Stimulated activated CD8-positive, alpha-beta memory T cell treated with anti-CD3 and anti-CD28 coated beads, Interleukin-15, amount 100 ng/mL, for 1 hour (primary cell): ENCODE measurements at places on chromosomes 7 and 10.

DNA sequence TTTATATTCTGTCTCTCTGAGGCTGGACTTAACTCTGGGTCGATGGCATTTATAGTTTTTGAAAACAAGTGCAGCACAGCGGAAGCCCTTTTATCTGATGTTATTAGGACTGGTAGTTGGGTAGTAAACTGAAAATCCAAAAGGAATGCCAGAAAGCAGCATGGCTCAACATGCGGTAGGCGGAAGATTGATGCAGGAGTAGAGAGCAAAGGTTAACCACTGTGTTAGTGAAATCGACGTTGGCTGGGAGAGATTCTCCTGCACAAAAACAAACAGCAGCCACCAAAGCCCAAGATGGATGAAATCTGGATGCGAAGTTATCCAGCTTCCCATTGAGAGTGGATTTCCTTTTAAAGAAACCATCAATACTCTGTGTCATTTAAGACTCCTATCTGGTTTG is 54.5 kb upstream of the EMX2 start:
- no peak for DNase-seq

GRCh38 chr7:22400936-22401553 is 44.1 kb upstream of the RAPGEF5 start:
- no peak for DNase-seq

GRCh38 chr10:25661632-25662031 is 272.4 kb upstream of the MYO3A start:
- no peak for DNase-seq

DNA sequence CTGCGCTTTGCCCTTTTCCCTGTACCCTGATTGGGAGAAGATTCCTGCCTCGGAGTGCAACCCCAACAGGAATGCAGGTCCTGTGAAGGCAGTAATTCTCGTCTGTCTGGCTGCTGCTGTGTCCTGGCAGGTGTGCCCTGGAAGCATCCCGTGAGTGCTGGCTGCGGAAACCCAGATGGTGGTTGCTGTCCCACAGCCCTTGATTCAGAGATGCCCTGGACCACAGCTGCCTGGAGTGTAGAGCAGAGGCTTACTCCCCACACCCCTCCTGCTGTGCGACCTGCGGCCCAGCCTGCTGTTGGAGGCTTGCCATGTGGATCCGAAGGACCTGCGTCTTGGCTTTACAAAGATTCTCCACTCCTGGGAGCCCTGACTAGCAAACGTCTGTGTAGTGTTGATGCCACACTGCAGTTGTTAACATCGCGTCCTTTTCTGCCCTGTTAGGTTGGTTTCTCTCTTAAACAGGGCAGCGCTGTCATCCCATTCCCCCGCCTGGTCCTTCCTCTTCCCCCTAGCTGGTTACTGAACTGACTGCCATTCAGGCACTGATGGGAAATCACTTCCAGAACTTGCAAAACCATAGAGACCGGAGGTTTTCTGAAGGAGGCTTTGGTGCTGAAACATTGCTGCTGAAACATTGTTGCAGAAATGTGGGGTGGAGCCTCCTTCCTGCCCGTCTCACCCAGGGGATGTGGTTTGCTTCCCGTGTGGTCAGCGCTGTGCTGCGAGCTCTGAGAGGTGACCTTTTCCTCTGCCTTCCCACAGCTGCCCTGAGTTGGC is 53.3 kb downstream of the DNAJB6 start:
- no peak for DNase-seq

DNA sequence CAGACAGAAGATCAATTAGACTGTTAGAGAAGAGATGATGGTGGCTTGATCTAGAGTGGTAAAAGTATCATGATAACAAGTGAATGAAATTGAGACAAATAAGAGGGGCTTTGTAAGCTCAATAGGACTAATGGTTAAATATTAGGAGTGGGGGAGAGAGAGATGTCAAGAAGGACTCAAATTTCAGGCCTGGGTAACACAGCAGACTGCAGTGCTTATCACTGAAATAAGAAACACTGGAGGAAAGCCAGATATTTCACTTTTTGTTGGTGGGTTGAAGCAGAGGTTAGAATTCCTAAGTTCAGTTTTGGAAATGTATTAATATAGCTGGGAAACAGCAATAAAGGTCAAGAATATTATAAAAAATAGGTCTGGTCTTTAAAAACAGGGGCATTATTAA is 74.6 kb downstream of the ORC5 start:
- no peak for DNase-seq

DNA sequence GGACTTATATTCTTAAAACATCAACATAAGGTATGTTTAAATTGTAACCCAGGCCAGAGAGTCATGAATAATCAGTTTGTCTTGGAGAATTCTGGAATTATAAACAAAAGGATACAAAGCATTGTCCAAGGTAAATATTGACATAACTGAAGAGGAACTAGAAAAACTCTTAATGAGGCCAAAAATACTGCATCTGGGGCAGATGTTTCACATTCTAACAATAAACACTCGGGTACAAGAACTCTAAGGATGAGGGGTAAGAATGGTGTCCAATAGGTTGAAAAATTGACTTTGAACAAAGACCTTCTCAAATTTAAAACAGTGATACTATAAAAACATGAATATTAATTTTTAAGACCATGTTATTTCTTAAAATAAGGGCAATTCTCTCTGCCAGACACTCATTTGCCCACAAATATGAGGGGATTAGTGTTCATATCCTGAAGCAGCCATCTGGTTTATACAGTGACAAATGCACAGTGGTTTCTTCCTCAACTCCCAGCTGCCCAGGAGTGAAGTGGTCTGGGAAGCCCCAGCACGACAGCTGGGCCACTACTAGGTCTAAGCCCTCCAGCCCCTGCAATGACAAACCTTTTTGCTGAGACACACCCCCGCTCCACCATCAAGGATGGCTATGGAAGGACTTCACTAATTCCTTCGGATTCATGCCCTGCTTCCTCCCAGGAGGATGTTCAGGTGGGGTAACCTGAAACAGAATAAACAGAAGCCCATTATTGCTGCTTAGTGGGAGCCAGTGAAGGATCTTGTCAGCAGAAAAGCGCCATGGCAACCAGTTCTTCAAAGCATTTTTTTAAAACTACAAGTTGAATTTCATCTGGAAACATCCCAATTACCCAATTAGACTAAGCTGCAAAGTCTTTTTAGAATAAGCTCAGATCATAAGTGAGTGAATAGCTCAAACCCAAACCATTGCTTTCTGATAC is 107.5 kb upstream of the ARID5B start:
- DNase-seq: no peak

DNA sequence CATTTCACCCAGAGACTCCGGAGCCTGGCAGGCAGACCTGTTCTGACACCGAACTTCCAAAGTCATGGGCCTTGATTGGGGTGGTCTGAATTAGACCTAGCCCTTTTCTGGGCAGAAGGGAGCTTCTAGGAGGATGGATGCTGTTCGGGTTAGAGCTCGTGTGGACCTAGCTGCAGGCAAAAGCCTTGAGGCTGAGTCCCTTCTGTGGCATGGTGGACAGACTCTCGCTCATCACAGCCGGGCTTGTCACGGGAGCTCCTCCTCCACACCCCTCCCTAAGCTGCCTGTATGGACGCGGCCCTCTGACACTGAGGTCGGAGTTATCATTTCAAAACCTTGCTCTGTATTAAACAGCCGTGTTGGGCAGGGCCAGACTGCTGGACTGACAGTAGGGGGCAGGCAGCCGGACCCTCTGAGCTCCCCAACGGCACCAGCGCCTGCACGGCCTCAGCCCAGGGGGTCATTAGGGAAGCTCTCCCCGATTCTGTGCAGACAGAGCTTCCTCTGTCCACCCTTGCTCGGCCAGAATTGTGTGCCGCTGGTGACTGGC is 2.2 kb downstream of the IRF5 start:
- no peak for DNase-seq

DNA sequence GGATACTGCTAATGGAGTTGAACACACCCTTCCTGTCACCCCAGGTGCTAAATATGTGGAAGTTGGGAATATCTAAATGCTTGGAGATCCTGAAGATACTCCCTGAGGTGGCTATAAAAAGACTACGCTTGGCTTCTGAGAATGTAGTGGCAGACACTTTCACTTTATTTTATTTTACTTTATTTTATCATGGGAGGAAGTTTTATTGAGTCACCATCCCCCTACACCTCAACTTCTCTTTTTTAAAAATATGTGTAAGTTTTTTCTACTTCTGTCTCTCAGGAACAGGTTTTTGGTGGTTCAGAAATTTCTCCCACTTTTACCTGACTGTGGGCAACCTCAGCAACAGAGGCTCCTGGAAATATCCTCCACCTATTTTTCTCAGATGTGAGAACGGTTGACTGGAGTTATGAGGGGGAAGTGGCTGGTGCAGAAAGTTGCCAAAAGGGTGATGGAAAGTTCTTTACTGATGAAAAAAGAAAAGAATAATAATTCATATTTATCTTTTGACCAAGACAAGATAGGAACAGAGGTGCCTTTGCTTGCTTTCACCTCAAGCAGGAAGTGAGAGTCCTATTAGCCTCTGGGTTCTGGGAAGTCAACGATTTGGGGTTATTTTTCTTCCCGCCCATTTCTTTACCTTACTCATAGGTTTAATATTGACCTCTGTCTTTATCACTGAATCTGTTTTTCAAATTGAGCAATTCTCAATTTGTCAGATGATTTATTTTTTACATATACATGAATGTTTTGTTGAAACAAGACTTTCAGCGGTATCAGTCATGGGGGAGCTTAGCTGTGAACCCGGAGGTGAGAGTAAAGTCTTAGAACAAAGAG is 103.6 kb downstream of the AHR start:
- DNase-seq: no peak

- DNase-seq: no peak
These were observed 27.4 kb upstream of the NFKB2 start for GRCh38 chr10:102368077-102368476.

GRCh38 chr10:46287846-46288477 is 1.2 kb downstream of the ANTXRL start:
- no peak for DNase-seq

DNA sequence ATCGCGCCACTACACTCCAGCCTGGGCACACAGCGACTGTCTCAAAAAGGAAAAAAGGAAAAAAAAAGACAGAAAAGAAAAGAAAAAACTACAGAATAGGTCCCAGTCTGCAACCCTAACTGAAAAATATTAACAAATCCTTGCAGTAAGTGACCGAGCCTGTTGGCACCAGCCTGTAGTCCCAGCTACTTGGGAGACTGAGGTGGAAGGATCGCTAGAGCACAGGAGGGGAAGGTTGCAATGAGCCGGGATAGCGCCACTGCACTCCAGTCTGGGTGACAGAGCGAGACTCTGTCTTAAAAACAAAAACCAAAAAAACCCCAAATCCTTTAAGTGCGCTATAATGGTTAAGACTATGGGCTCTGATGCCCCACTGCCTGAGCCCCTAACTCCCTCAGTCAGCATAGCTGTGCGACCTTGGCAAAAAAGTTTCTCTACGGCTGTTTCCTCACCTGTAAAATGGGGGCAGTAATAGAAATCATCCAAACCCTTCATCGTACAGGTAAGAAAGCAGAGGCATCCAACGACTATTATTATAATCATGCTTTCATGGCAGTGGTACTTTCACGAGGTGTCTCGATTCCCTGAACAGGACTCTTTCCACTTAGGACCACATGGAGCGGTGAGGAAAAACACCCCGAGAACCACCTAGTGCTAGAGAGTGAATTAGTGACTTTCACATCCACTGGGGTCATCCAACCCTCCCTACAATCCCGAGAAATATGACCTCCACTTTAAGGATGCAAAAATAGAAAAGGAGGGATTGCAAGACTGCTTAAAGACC is 755 bp downstream of the TOMM7 start:
- no peak for DNase-seq

GRCh38 chr7:155864271-155864985 is 52.2 kb upstream of the SHH start:
- no peak for DNase-seq

GRCh38 chr10:83698899-83699298 is 440.4 kb upstream of the GHITM start:
- DNase-seq: no peak

DNA sequence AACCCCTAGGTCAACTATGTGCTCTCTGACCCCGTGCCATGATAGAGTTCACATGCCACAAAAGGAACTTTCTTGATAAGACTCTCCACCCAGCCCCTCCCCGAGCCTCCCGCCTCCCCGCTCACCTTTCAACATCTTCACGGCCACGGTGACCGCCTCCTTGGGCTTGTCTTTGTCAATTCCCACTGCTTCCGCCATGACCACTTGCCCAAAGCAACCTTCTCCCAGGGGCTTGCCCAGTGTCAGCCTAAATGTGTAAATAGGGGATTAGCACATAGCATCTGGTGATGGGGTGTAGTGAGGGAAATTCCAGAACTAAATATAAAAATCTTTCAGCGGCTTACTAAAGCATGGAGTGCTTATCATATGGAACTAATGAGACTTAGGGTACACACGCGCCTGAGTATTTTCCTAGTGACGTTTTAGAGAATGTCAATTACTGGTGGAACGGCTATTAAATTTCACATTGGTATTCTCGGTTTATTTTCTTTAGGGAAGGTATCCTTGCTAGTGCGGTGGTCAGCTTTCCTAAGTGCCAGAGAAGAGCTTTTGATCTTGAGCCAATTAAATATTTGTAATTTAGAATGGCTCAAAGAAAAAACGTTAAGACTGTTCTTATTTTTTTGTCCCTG is 97.4 kb downstream of the FGFR2 start:
- DNase-seq: no peak

DNA sequence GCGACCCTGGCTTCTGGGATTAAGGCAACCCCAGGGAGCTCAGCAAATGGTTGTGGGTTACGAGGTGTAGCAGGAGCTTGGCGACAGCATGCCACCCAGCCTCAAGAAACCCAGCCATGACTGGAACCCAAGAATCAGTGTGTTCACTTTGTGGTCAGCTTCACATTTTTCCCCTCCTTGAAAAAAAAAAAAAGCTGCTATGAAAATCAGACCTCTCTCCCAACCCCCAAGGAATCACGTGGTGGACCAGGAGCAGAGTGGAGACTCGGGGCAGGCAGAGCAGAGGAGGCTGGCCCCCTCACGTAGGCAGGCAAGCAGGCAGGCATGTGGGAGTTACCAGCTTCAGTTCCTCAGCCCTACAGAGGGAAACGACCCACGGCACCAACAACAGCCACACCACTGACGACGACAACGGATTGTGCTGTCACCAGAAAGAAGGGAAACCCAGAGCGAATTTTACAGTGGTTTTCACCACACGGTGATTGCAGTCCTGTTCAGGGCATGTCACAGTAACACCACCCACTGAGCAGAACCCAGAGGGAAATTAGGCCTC is 203.4 kb downstream of the SLC25A13 start:
- no peak for DNase-seq

GRCh38 chr7:861222-861621 is 15.1 kb upstream of the GET4 start:
- DNase-seq: no peak

- no peak for DNase-seq
These were observed 74.9 kb downstream of the BEND7 start for GRCh38 chr10:13453896-13454295.

DNA sequence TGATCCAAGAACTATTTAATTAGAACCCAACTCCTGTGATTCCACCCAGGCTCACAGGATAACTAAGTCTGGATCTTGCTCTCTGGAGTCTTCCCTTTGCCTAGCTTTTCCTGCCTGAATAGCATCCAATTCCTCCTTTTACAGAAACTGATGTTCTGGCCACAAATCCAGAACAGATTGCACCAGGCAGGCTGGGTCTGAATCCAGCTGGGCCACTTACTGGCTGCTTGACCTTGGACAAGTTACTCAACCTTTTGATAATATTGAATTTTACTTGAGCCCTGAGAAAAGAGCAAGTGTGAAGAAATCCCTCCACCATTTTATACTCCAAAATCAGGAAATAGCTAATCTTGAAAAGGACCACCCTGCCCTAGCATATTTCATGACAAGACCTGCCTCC is 55.5 kb upstream of the SLC35G1 start:
- DNase-seq: no peak

- no peak for DNase-seq
These were observed 33.9 kb downstream of the STARD3NL start for GRCh38 chr7:38211940-38212339.
